ENCODE measurements at places on chromosomes 5 and 9.

GRCh38 chr5:80569961-80570786, at the start of gene ANKRD34B:
Gene ANKRD34B (minus strand): TSS chr5:80570280. CDS start chr5:80560019, 10,261 bp downstream.
- DNase-seq: peak; percentile 5

GRCh38 chr5:133942614-133943474, 25.6 kb downstream of the C5orf15 start:
- no peak for DNase-seq

DNA sequence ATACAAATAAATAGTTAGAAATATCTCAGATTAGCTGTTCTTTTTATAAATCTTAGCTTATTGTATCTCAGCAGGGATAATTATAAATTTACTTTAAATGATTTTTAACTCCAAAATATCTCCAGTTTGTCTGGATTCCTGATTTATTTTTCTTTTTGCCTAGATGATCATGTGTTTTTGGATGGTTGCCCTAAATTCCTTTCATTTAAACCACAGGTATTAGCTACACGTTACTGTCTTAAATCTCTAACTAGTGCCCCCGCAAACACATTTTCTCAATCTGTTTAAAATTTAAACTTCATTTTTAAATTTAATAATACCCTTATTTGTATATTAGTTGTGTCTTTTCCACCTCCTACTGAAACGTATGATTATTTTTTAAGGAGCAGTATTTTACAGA, 5.6 kb downstream of the FER start:
- no peak for DNase-seq

DNA sequence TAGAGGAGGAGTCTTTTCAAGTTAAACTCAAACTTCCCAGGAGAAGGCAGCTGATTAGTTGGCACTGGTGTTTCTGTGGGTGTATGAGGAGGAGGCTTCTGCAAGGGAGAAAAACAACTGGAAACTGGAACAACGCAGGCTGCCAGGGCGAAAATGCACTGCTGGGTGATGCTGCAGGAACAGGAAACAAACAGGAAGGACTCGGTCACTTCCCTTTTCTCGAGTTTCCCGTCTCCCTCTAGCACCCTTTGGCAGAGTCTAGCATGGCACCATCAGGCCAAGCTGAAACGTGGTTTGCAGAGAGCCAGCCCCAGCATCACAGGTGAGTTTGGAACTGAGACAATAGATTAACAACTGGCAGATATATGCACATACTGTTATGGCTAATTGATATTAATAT, 77.5 kb upstream of the CAST start:
- DNase-seq: no peak

DNA sequence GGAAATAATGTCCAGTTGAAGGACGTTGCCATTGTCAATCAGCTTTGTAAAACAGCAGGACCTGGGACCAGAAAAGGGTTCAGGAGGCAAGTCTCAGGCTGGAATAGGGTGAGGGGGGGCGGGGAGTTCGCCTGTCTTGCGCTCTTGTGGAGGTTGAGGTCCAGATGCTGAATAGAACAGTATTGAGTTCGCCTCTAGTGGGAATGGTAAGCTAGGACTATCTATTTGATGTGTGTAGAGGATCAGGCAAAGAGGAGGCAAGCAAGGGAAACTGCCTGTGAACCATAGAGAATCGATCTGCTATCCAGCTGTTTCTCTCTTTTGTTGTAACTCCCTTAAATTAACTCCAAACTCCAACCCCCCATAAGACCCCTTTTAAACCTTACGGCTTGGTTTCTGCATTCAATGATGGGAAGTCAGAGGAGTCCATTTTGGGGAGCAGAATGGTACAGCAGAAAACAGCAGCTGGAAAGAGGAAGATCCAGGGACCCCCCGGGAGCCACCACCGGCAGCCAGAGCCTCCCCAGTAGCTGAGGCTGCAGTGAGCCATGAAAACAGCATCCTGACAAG, 133.7 kb downstream of the SLC28A3 start:
- DNase-seq: no peak

GRCh38 chr9:92359394-92359995, 33.7 kb downstream of the CENPP start:
- DNase-seq: no peak

DNA sequence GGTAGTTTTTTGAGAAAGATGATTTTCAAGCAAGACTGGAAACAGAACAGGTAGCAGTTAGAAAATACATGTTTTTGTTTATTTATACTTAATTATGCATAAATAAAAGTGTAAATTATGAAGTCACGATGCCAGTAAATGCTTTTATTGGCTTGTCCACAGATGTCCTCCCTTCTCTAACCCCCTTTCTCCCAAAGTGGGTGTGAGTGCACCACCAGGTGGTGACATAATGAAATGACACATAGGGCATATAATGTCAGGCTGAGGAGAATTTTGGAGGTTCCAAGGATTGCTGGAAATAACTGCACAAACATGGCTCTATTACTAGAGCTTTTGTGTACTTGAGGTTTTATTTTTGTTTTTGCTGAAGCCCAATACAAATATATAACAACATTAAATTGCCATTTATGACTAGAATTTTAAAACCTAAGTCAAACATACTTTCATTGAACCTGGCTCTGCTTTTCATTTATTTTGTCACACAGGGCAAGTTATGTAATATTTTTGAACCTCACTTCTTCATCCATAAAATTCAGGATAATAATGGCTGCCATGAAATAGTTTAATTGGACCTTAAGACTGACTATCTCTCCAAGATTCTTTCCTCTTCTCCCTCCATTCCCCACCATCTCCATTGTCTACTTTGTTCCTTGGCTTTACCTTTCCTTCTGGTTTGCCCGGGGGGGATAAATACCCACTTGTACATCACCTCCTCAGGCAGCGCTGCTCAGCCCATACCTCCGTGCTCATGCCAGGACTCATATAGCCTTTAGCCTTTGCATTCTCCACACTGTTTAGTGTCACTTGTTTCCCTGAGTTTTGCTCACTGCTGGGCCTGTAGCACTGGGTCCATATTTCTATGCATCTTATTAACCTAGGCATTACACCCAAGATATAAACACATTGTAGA, 168.8 kb downstream of the PDE4D start:
- DNase-seq: no peak
